Activated effector memory CD4-positive, alpha-beta T cell treated with anti-CD3 and anti-CD28 coated beads, Interleukin-2, amount 50 U/mL, for 16 hours (primary cell): ENCODE measurements at places on chromosomes 6 and 20.

DNA sequence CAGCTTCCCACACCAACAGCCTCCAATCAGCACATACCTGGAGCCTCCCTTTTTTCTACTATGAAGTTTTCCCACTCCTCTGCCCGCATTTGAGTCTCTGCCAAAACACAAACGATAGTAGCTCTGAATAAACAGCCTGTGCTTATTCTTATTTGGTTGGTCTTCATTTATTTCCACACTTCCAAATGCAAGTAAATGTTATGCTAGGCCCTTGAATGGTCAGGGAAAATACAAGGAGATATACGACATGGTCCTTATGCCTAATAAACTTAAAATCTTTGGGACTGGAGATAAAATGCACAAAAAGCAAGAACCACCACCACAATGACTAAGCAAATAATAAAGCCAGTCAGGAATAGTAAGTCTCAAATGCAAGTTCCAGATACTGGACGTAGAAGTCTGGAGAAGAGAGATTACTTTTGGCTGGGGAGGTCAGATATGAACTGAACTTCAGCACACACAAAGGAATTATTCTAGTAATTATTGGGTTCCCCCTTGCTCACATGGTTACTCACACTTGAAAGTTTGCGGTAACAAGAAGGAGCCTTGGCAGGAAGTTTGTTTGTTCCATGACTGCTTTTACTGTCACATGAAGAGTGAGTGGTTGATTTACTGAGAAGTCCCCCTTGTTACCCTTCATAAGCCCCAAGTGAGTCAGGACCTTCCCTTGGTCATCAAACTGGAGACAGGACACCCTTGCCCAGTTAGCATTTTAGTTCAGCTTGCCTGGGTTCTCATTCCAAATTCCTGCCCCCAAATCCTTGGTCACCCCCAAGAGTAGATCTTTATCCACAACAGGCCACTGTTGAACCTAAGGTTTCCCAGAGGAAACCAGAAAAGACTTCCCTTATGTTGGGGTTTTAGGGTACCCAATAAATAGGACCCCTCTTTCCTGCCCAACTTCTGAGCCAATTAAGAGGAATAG, 511.2 kb upstream of the JARID2 start:
- no peak for DNase-seq

GRCh38 chr6:148857798-148858390, 111.1 kb downstream of the UST start:
- DNase-seq, result no peak

DNA sequence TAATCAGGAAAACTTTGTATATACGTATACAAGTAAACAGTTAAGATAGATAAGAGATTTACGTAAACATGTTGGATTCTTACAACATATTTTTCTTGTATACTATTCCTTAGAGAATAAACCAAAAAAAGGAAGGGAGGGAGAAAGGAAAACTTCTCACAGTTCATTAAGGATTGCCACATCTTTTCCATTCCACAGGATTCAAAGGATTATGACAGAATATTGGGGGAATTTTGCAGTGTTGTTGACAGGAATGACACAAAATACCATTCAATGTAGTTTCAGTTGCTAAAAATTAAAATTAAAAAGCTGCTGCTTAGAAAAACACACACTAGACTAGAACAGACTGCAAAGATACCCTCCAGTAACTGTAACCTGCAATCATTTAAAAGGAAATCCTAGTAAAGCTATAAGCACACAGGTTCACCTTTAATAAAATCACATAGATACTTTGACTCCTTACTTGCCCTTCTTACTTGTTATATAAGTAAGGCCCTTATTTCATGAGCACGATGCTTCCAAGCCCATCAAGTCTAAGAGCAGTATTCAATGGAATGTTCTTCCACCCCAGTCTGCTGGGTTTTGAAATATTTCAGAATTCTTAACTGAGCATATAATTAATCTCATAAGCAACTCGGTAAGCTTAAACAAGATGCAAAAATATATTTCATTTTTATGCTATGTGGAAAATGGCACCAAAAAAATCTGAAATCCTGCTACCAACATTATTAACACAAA, 107.8 kb downstream of the SMLR1 start:
- DNase-seq, result no peak

DNA sequence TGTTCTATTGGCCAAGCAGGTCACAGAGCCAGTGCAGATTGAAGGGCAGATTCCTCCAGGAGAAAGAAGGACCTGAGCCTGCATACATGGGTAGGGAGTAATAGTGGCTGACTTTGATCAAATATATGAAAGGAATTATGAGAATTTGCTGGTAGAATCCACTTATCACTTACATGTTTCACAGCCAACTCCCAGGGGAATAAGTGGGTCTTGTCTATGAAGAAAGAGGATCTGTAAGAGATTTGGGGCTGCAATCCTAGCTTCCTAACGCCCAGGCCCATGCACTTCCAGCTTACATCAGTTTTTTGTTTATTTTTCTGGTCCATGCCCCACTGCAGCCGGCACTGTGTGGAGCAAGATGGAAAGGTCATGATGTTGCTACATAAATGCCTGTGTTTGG, 107.9 kb upstream of the SYNDIG1 start:
- DNase-seq, result no peak

DNA sequence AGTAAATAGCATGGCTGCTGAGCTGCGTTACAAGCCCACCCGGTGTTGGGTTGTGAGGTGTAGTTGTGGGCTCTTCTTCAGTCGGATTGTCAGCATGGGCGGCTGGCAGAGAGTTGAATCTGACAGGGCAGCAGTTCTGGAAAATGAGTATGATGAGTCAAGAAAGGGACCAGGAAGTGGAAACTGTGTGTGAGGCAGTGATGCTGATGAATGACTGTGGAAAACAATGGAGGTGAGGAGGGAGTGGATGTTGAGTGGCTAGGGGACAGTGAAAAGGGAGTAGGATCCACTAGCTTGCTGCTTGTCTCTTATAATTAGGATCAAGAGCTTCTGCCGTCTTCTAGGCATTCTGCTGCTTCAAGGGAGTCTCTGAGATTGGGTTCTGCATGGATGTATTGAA, 154.3 kb downstream of the ESR1 start:
- DNase-seq, result no peak

DNA sequence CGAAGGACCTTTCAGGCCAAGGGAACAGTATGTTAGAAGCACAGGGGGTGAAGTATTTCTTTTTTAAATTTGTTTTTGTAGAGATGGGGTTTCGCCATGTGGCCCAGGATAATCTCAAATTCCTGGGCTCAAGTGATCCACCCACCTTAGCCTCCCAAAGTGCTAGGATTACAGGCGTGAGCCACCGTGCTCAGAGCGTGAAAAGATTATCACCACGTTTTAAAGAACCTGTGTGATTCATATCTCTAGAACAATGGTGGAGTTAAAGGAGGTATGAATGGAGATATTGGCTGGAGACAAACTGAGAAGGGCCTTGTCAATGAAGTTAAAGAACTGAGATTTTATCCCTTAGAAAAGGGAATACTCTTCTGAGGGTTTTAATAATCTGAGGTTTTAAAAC, 9.7 kb downstream of the ASF1A start:
- no peak for DNase-seq

DNA sequence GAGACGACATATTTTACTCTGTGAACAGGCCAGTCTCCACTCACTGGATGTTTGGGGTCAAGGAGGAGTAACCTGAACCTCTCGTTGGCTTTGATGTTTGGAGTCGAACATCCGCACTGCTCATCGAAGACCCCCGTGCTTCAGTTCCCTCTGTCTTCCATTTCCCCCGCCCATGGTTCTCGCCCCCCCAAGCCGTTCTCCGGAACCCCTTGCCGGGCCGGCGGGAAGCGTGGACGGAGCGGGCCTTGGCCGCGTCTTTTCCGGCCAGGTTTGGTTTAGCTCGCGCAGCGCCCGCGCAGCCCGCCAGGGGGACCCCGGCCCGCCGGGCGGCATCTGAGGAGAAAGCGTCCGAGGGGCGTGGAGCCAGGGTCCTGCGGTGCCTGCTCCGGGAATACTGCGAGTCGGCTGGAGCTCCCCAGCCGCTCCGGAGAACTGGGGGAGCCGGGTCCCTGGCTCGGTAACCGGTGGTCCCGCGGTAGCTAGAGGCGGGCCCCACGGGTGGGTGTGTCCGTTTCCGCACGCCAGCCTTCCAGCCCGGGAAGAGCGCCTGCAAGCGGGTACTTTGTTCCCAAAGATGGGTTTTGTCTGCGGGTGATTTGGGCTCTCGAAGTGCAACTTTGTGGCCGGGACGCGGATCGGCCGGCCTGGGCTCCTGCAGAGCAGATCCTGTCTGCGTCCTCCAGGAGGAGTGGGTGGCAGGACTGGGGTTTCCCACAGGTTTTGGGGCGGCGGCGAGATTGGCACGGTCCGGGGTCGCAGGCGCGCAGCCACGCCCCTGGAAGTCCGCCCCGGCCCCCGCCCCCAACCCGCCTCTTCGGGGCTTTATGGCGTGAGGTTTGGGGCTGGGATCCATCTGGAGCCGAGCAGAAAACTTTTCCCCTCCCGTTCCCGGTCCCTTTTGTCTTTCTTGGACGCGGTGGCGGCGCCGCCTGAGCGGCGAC, at the start of gene TMEM200A:
TSS of gene TMEM200A (plus strand) at position 852 of the 941 bp plus-strand sequence. CDS start 74,406 bp downstream, outside the sequence.
- peak; percentile 82 for DNase-seq

DNA sequence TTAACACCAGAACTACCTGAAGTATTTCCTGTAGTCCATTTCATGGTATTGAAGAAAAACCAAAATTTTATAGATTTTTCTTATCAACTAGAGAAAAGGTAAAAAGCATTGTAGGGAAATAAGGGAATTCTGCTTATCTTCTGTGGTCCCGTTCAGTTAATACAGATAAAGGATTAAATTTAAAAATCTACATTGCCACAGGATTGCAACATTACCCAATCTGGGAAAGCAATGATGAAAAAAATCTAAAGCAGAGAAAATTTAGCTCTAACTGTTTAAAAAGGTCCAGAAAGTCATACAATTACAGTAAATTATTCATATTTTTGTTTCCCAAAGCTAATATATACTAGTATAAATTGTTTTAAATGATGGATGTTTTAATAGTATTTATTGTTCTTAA, 18.0 kb downstream of the POLH start:
- DNase-seq, result no peak

DNA sequence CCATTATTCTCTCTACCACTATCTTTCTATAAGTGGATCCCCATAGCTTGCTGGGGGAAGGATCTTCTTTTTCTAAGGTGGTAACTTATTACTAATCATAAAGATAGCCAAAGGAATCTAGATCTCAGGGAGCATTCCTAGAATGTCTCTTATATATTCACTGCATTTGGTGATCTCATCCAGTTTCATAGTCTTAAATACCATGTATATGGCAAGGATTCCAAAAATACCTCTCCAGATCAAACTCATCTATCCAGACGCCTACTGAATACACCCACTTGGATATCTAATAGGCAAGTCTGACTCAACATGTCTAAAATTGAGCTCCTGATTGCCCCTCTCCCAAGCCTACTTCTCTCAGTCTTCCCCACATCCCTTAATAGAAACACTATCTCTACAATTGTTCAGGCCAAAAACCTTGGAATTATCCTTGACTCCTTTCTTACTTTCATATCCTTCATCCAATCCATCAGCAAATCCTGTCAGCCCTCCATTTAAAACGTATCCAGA, 264.4 kb downstream of the HACE1 start:
- DNase-seq, result no peak

- DNase-seq, result no peak
Observed at GRCh38 chr20:35307666-35308653, 15.7 kb upstream of the FAM83C start.
